ENCODE measurements at places on chromosomes 7 and 10.

DNA sequence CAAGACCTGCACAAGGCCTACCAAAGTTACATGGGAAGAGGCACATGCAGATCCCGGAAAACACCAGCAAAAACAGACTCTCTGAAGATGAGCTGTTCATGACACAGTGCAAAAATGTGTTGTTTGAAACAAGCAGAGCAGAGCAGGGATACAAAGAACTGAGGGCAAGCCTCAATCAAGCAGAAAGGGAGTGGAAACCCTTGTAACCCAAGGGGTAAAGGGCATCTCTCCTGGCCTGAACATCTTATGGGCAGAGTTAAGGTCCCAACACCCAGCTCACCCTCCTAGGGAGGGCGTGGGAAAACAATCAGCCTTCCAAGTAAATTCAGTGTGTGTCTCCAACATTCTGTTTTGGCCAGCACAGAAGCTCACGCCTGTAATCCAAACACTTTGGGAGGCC, 10.5 kb downstream of the PSPH start:
- no peak for DNase-seq

DNA sequence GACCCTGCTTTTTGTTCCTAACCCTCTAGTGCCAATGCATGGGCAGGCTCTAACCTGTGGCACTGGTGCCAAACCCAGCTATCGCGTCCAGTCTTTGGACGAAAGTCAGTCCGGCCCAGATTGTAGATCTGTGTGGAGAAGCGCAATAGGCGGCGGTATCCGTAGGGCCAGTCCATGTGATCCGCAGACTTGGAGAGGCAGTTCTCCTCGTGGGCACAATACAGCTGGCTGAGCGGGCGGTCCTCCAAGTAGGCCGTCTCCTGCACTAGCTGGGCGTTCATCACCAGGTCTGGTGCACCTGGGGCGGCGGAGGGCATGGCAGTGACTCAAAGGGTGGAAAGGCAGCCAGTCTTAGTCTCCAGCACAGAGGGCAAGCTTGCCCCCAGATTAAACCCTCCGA, 14.5 kb downstream of the LOXL4 start:
- no peak for DNase-seq

DNA sequence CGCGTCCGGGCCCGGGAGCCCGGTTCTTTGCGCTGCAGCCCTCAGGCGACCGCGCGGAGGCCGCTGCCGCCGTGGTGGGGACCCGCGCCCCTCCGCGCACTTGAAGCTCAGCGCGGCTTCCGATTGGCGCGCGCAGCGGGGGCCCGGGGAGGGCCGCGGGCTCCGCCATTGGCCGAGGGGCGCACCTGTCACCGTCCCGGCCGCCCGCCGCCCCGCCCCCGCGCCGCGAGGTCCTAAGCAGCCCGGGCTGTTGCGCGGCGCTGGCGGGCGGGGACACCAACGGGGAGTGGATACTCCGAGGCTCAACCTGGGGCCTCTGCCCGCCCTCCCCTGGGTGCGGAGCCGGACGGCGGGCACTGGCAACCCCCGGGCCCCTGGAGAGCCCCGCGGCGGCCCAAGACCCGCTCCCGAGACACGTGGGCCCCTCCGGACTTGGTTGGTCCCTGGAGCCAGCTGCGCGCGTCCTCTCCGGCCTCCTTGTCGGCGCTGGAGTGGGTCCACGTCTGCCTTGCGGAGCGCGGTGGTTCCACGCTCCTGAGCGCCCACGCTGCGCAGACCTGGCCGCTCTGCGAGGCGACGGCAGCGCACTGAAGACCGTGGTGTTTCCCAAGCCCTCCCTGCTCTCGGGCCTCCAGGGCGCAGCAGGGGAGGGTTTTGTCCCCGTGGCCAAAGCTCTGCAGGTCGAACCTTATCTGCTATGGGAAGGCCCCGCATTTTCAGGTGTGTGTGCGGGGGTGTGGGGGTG, at the start of gene MNX1:
MNX1 (minus strand) TSS at position 76 of the 745 bp plus-strand sequence. CDS start 313 bp downstream, outside the sequence.
- DNase-seq: no peak

GRCh38 chr10:21265622-21266021, 259.9 kb downstream of the SKIDA1 start:
- no peak for DNase-seq

- DNase-seq: no peak
Measured at GRCh38 chr10:110750931-110751330, 106.8 kb downstream of the RBM20 start.

GRCh38 chr7:148204639-148205304, 385.8 kb upstream of the C7orf33 start:
- DNase-seq: no peak

- no peak for DNase-seq
Measured at GRCh38 chr7:40329601-40330153, 194.9 kb downstream of the SUGCT start.

DNA sequence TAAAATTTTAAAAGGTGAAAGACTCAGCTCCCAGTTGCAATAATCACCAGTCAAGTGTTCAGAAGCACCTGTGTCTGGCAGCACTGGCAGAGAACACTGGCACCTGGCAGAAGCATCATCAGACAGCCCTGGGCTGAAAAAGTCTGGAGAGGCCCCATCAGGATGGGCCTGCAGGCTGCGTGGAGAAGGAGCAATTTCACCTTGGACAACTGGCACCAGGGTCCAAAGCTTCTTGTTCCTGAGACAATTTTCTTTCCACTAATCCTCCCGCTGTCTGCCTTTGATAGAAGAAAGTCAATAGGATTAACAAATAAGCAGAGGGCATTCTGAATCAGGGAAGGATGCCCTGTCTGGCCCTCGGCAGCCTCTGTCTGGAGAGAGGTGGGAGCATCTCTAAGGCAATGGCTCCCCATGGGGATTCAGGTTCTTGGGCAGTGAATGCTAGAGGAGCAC, 6.5 kb downstream of the COBL start:
- DNase-seq: no peak

GRCh38 chr7:159331462-159331861, 186.8 kb upstream of the VIPR2 start:
- no peak for DNase-seq

DNA sequence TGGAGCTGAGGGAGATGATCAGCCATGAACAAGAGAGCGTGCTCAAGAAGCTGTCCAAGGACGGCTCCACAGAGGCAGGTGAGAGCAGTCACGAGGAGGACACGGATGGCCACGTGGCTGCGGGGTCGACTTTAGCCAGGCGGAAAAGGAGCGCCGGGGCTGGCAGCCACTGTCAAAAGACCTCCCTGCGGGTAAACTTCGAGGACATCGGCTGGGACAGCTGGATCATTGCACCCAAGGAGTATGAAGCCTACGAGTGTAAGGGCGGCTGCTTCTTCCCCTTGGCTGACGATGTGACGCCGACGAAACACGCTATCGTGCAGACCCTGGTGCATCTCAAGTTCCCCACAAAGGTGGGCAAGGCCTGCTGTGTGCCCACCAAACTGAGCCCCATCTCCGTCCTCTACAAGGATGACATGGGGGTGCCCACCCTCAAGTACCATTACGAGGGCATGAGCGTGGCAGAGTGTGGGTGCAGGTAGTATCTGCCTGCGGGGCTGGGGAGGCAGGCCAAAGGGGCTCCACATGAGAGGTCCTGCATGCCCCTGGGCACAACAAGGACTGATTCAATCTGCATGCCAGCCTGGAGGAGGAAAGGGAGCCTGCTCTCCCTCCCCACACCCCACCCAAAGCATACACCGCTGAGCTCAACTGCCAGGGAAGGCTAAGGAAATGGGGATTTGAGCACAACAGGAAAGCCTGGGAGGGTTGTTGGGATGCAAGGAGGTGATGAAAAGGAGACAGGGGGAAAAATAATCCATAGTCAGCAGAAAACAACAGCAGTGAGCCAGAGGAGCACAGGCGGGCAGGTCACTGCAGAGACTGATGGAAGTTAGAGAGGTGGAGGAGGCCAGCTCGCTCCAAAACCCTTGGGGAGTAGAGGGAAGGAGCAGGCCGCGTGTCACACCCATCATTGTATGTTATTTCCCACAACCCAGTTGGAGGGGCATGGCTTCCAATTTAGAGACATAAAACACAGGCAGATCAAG, 3.3 kb downstream of the GDF2 start:
- DNase-seq: no peak

GRCh38 chr10:71357792-71358265, 38.8 kb downstream of the SLC29A3 start:
- no peak for DNase-seq

DNA sequence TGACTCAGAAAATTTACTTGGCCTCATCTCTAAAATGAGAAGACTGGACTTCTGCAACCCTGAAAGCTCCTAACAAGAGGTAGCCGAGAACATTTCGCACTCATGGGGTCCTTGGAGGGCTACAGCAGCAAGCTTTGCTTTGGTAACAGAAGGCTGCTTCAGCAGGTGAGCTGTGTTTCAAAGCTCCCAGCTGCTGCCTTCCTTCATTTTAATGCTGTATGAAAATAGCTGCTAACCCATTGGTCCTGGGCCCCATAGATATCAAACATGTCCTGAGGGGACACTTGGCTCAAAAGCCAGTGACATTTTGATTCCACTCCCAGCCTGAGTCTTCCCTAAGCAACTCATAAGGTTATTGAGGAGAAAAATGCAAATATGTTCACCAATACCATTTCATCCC, 14.3 kb upstream of the MALSU1 start:
- no peak for DNase-seq

DNA sequence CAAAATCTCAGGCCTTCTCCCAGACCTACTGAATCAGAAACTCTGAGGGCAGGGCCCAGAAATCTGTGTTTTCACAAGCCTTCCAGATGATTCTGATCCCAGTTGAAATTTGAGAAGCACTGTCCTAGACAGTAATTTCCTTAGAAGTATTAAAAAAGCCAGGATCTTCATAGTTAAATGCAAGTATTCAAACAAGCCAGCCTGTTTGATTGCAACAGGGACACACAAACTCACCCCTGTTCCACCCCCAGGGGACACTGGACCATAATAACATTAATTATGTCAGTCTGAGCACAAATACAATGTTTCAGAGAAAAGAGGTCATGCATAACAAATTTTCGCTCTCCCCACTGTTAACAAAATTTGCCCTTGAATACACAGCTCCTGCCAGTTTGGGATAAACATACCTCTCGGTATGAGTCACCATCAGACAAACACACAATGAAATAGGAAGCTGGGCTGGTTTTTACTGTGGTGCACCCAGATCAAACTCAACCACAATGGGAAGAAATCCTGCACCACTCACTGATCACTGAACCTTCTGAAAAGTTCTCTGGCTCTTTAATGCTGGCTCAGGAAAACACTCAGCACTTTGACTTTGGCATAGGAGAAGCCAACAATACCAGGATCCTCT, 34.3 kb downstream of the ABLIM1 start:
- DNase-seq: no peak

DNA sequence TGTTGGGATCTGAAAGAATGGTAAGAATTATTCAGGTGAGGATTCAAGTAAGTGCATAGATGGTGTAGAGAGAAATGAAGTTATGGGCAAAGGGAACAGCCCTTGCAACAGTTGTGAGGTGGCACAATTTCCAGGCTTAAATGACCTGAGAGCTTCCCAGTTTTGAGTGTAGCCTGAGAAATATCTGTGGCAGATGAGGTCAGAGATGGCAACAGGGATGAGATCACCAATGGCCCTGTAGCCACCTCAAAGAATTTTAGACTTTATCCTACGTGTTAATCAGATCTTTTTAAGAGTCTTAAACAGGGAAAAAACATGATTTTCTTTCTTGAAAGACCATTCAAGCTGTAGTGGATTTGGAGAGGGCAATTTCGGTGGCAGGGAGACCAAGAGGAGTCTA, 1.9 kb upstream of the NRF1 start:
- no peak for DNase-seq

DNA sequence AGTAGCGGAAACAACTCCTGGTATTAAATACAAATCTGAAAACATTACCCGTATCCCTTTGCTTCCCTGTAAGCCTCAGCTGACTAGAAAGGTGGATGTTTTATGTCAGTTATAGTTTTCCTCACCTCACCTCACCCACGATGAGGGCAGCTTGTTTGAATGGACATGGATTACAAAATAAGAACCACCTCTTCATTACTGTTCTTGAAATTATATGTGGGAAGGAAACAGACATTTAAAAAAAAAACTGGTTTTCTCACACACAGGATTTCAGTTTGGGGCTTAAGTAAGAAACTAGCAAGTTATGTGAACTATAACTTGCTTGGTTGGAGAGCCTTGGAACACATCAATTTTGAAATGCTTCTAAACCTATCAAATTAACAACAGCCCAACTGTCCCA, 232.9 kb upstream of the CCDC6 start:
- DNase-seq: no peak

GRCh38 chr7:42445691-42446090, 208.7 kb upstream of the GLI3 start:
- DNase-seq: no peak

DNA sequence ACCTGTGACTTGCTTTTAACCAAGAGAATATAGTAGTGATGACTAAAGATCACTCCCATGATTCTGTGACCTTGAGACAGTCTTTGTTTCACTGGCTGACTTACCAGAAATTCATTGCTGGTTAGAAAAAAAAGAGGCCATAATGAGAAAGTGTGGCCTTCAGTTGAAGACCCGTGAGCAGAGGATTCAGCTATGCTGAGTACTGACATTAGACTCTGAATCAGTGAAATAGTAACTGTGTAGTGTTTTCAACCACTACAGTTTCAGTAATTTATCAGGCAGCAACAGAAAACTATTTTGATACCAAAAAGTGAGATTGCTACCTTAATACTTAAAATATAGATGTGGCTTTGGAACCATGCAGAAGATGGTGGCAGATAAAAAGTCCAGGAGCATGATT, 298.0 kb upstream of the KCND2 start:
- no peak for DNase-seq

DNA sequence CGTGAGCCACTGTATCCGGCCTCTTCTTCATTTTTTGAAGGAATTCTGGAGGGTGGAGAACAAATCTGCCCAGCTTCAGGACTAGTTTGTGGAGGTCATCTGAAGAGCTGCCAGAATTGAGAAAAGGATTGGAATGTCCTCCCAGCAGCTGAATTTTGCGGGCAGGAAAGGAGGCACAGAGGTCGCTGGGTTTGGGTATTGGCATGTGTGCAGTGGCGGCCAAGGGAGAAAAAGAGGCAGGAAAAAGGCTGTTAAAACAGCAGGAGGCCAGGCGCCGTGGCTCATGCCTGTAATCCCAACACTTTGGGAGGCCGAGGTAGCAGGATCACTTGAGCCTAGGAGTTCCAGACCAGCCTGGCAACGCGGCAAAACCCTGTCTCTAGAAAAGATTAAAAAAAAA, 80.4 kb downstream of the HIP1 start:
- DNase-seq: no peak

DNA sequence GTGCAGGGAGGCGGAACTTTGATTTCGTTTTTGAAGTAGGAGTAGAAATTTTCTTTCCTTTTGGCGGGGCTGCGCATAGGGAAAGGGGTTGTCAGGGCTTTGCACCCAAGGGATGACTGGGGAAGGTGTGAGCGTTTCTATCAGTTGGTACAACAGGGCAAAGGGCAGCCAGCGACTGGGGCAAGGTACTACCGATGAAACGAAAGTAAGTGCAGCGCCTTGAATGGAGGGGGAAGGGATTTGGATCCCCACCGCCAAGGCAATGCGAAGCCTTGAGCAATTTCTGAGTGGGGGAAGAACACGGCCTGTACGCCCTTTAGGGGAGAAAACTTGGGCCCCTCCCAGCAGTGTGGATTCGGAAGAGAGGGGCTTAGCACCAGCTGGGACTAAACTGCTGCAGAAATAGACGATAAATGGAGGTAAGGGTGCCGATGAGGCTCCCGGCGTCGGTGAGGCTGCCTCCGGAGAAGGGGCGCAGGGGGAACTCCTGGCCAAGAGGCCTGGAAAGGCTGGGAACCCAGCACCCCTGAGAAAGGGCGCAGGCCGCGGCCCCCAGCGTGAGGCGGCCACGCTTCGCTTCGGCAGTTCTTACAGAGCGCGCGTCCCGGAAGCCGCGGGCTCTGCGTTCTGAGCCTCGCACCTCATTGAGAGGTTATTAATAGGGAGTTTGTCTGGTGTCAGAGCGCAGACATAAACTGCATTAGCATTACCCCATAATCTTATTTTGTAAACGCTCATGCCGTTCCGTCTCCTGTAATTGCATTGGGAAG, 10.0 kb upstream of the TLX1 start:
- no peak for DNase-seq

- DNase-seq: no peak
Measured at GRCh38 chr7:139702313-139702731, 75.5 kb downstream of the HIPK2 start.

Measured in activated T-helper 1 cell treated with anti-CD3 and anti-CD28 coated beads, Interleukin-2, amount 50 U/mL, for 16 hours (primary cell).